SK-MEL-5 (cell line): ENCODE measurements at places on chromosomes 3 and 15. TPM values are rescaled to one million over a fixed set of nuclear protein-coding genes. Genes with fewer than 3 reads are reported as not detected.

SEMA6D gene
- 7.5 and 9.6 TPM in 2 replicates for total RNA-seq

LMAN1L gene
- not detected in 2 replicates for total RNA-seq

ZIC4 gene
- 0.13 TPM in 1 of 2 replicates, not detected in the other for total RNA-seq

GXYLT2 gene
- total RNA-seq = 18.2 and 27.2 TPM in 2 replicates

UBA7 gene
- 1.8 and 4.1 TPM in 2 replicates for total RNA-seq

SLC24A5 gene
- 423 and 457 TPM in 2 replicates for total RNA-seq

TCF12 gene
- 77.9 and 90.2 TPM in 2 replicates for total RNA-seq

SCN11A gene
- total RNA-seq = not detected in 2 replicates

PDIA3 gene
- 431 and 498 TPM in 2 replicates for total RNA-seq

GUCA1C gene
- not detected in 2 replicates for total RNA-seq

VGLL3 gene
- total RNA-seq = 0.05 and 0.08 TPM in 2 replicates

CTXN2 gene
- total RNA-seq = not detected in 2 replicates

PTPN23 gene
- total RNA-seq = 9.9 and 13.0 TPM in 2 replicates

RTP4 gene
- total RNA-seq = 8.2 and 10.8 TPM in 2 replicates
